ENCODE measurements at places on chromosomes 3 and 15. TPM values are rescaled to one million over a fixed set of nuclear protein-coding genes. Genes with fewer than 3 reads are reported as not detected.

GRCh38 chr3:27193056-27193455, 176.1 kb downstream of the NEK10 start:
- no peak for DNase-seq

DNA sequence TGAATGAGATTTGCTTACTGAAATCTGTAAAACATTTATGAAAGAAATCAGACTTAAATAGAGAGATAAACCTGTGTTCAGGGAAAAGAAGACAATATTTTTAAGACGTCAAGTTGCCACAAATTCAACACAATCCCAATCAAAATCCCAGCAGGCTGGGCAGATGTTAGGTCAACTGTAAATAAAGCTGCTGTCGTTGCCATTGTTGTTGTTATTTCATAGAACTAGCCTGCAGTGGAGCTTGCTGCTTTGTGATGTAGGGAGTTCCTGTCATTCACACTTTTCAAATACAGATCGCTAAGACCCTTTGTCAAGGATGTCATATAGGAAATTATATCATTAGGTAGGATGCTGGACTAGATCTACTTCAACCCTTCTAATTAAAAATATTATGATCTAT, 123.1 kb downstream of the NEO1 start:
- no peak for DNase-seq

DNA sequence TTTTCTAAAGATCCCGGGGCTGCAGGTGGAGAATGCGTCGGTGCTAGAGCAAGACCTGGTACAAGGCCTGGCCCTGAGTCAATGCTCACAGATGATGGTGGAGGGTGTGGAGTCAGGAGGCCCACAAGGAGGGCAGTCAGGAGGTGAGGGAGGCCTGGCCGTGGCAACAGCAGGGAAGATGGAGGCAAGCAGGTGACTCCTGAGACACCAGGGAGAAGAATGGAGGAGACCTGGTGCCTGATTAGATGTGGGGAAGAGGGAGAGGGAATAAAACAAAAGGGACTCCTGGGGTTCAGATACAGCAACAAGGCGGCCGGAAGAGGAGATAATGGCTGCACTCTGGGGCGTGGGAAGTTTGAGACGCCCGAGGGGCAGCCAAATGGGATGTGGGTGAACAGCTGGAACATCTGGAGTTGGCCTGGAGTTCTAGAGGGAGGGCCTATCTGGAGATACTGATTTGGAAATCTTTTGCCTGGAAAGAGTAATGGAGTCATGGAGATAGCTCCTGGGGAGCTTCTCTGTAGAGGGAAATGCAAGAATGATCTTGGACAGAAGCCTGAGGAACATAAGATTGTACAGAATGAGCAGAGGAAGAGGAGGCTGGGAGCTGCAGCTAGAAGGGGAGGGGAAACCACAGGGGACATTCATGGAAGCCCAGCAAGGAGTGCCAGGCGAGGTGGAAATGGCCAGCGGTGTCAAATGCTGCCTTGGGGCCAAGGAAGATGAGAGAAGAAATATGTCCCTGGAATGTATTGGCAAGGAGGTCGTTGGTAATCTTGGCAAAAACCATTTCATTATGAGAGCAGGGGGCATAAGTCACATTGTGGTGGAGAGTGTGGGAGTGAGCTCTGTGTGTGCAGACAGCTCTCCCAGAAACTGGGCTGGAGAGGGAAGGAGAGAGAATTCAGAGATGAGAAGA, 67.5 kb upstream of the CORO2B start:
- DNase-seq, result no peak

Gene IL17RE
- 0.78 TPM for total RNA-seq

DNA sequence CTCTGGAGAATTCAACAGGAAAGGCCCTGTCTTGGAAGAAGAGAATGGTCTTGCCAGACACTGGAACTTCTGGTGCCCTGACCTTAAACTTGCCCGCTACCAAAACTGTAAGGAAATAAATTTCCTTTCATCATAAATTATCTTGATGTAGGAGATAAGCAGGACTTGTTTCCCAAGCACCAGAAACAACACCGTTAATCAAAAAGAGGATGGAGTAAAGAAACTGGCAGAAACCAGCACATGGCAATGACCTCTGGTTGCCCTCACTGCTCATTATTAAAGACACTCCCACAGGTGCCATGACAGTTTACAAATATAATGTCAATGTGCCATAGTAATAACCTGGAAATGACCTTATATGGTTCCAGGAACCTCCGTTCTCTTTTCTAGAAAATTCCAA, 426.1 kb downstream of the EDEM1 start:
- DNase-seq, result no peak

DNA sequence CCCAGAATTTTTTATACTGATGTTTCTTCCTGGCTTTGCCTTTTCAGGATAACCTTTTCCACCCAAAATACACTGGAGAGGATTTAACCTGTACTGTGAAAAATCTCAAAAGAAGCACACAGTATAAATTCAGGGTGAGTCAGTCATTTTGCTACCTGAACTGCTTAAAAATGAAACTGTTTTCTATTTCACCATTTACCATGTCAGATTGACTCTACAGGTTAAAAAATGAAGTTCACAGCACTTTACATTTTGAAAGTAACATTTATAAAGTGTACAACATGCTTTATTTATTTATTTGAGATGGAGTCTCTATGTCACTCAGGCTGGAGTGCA, 115.2 kb downstream of the GHSR start:
- DNase-seq, result no peak

DNA sequence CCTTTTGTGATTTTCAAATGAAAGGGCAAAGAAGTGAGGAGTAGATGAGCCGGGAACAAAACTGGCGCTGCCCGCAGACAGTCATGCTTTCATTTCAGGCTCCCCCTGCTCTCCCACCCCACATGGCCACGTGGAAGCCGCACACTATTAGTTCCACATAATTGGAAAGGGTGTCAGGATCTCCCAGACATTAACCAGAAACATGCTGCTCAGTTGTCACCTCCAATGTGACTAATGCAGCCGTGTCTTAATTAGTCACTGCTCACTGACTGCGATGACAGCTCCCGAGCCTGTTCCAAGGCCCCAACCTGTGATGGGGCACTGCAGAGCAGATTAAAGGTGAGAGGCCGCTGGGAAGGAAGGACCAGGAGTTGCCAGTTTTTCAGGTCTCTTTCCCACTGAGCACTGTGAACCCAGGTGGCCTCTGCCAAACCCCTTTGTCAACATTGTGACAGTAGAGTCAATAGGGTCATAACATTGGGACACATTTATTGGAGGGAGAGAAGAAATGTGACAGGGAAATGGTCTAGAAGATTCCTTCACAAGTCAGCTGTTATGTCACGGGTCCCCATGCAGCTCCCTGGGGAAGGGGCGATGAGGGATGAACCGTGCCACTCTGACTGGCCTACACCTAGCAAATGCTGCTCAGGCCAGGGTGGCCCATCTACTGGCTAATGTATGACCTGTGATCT, 38.6 kb upstream of the SFMBT1 start:
- DNase-seq, result no peak

DNA sequence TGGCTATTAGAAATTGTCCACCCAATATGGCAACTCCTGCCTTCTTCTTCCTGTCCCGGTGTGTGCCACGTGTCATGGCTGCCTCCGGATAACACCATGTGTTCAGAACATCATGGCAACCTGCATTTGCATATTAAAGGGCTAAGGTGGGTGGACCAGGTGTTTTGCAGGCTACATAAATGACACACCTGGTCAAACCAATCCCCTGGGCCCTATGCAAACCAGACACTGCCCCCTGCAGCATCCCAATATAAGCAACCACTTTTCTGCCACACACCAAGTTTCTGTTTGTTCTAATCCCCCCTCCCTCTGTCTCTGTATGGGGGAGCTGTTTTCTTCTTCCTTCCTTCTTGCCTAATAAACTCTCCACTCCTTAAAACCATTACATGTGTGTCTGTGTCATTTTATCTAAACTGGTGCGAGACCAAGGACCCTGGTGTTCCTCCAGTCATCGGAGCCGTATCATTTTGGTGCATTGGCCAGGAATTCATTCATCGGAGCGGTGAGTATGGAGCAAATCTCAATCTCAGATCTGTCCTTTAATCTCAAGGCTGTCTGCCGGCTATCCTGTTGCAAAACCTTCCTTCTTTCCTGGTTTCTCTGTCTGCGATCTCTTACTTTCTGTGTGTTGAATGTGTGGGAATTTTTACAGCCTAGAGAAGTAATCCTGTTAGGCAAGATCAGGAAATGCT, 44.5 kb downstream of the NCEH1 start:
- no peak for DNase-seq

Gene MAP6D1
- total RNA-seq, result 2.2 TPM

Gene PLSCR5
- not detected for total RNA-seq

Gene GRM2
- total RNA-seq, result 0.03 TPM

GRCh38 chr15:74129586-74130154, 716 bp upstream of the ISLR2 start:
- DNase-seq, result no peak

GRCh38 chr3:135007607-135008006, 212.5 kb downstream of the EPHB1 start:
- DNase-seq, result no peak

Gene GHSR
- not detected for total RNA-seq

GRCh38 chr3:10816019-10816862, at the start of gene SLC6A11:
Gene SLC6A11, plus strand, starts transcription at chr3:10816228. Its CDS starts 38 bp downstream, at chr3:10816266.
- DNase-seq, result no peak

Gene GPR62
- total RNA-seq, result 0.22 TPM

Gene PRR20G
- total RNA-seq, result not detected

Gene HCN4
- total RNA-seq, result 21.4 TPM

Gene PSTPIP1
- 4.5 TPM for total RNA-seq

Gene OGG1
- 10.5 TPM for total RNA-seq

GRCh38 chr15:42741710-42742109, 4.8 kb upstream of the CDAN1 start:
- no peak for DNase-seq

Gene SLC28A1
- 0.24 TPM for total RNA-seq

Gene COL6A6
- 2.2 TPM for total RNA-seq

GRCh38 chr3:108093021-108093420, 2.2 kb upstream of the CD47 start:
- no peak for DNase-seq

Gene CFAP92
- 0.49 TPM for total RNA-seq

Gene THSD4
- 73.1 TPM for total RNA-seq

Gene PDZRN3
- 130 TPM for total RNA-seq

GRCh38 chr3:177119829-177120228, 77.5 kb downstream of the TBL1XR1 start:
- DNase-seq, result no peak

- DNase-seq, result no peak
Measured at GRCh38 chr15:37695719-37696118, 238.7 kb upstream of the TMCO5A start.
